ENCODE measurements at places on chromosomes 6 and 20.

DNA sequence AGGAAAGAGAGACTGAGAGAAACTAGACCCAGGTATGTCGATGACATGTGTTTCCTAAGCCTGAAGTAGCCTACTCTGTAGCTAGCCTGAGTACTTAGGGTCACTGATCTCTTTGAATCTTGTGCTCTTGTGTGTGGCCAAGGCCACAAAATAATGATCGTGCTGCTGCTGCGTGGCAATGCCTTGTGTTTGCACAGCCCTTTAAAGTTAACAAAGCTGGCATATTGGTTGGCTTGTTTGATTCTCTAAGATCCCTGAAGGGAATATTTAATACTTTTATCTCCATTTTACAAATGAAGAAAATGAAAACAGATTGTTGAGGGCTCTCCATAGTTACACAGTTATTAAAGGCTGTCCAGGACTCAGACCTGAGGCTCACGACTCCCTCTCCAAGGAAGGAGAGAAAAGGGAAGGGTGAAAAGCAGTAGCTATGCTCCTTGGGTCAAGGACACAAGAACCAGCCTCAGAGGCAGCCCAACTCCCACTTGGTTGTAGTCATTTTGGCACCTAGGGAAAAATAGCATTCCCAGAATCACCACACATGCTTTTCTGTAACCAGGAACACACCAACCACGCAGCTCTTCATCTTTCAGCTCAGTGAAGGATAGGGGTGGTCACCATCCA lies 130.7 kb downstream of the LRFN2 start:
- no peak for DNase-seq

- DNase-seq = no peak
These were observed 36.1 kb downstream of the EYA2 start for GRCh38 chr20:46930640-46931339.

- DNase-seq = no peak
These were observed 85.4 kb upstream of the HCRTR2 start for GRCh38 chr6:55088902-55089301.

DNA sequence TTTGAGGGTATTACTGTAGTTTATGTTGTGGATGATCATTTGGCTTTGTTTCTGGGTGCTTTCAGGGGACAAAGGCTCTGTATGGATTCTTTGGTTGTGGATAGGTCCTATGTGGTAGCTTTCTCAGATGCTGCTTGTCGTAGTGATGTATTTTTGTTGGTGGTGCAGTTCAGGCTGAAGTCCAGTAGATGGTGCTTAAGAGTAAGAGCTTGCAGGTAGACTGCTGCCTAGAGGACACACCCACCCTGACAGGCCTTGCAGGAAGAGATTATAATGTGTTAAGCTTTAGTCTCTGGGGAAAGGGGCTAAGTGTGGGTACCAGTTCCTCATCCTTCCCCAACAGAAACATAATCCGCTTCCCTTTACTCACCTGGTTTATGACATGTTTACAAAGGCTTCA lies 62.6 kb upstream of the ADGRB3 start:
- DNase-seq = no peak

DNA sequence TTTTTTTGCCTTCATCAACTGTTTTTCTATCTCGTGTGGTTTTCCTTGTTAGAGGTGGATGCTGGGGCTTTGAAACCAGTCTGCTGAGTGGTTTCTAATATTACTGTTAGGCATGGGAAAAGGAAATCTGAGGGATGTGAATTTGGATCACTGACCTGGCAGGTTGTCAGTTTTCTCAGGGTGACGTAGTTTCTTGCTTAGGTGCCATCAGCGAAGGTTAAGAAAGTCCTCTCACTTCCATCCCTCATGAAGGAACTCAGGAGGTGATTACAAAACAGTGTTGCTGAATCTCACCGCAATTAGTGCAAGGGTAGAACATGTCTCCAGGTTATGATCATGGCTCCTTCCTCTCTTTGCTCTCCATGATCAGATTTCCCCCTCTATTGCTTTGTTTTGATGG lies 135.9 kb downstream of the SOX4 start:
- DNase-seq = no peak

GRCh38 chr6:80792151-80792550 lies 685.7 kb downstream of the BCKDHB start:
- no peak for DNase-seq

- no peak for DNase-seq
These were observed 13.4 kb downstream of the KIAA1755 start for GRCh38 chr20:38247166-38247509.

DNA sequence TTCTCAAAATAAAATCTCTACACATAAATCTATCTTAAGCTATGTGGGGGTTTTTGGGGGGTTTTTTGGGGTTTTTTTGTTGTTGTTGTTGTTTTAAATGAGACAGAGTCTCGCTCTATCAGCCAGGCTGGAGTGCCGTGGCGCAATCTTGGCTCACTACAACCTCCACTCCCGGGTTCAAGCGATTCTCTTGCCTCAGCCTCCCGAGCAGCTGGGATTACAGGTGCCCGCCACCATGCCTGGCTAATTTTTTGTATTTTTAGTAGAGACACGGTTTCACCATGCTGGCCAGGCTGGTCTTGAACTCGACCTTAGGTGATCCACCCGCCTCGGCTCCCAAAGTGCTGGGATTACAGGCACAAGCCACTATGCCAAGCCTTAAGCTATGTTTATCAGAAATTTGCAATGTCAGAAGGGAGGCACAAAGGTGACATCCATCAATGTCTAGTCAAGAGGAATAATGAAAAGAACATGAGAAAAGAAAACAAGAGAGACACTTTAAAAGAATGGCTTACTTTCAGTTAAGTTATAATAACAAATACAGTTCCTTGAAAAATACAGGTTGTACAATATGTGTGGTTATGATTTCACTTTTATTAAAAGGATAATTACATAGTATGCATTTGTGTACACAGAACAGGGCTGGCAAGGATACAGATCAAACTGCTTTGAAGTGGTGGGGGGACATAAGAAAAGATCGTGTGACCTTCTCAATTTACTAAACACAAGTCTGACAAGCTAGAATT lies 28.6 kb downstream of the SLC23A2 start:
- no peak for DNase-seq

DNA sequence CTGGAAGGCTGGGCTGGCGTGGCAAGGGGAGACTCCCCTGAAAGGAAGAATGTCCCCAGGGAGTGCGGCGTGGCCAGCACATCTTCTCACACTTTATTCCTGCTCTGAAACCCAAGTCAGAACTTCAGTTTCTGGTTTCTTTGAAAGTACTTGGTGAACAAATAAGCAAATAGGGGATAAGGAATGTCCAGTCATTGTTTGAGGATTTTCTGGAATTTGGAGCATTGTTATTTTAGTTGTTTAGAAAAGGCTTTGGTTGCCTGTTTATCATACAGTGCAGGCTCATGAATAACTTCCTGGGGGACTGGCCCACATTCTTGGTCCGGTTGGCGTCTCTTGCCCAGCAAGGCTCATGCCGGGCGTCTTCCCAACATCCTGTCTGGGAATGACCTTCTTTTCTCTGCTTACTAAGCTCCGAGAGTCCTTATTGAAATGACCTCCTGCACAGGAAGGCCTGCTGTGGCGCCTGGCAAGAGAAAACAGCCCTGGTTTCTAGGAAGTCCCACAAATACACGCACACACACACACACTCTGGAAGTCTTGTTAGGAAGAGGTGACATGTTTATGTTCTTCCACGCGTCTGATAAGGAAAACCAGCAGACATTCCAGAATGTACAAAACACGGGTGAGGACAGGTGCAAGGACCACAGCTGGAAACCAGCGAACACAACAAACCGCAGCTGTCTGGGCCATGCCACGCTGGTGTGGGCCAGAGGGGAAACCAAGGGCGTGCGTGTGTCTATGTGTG lies 71.9 kb downstream of the TMEM170B start:
- no peak for DNase-seq

DNA sequence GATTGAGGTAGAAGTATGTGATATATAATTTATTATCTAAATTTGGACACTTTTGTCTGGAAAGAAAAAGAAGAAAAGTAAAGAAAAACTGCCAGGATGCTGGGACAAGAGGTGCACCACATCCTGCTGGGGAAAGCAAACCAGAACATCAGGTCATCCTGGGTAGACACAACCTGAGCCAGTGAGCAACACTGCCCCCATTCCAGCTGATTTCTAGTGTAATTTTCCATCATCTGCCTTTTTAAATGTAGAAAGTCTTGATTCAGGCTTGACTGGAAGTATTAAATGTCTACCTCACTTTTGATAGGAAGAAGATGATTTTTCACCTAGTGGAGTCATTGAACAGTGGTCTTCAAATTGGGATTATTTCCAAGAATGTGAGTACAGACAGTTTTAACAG lies 1164.5 kb upstream of the CITED2 start:
- DNase-seq = no peak

- no peak for DNase-seq
These were observed 140.1 kb downstream of the BTBD3 start for GRCh38 chr20:12057778-12058177.

DNA sequence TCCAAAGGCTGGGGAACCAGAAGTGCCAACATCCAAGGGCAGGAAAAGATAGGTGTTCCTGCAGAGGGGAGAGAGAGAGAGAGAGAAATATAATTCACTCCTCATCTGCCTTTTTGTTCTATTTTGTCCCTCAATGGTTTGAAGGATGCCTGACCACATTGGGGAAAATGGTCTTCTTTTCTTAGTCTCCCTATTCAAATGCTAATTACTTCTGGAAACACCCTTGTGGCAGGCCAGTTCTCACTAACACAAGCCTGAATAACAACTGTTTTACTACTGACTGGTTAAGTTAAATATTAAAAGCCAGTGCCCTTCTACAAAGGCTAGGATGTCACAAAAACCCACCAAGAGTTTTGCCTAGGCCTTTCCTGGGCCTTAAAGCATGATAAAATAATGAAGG lies 425.4 kb upstream of the HTR1E start:
- DNase-seq = no peak

- DNase-seq = no peak
These were observed 73.7 kb downstream of the LYRM2 start for GRCh38 chr6:89564752-89565427.

DNA sequence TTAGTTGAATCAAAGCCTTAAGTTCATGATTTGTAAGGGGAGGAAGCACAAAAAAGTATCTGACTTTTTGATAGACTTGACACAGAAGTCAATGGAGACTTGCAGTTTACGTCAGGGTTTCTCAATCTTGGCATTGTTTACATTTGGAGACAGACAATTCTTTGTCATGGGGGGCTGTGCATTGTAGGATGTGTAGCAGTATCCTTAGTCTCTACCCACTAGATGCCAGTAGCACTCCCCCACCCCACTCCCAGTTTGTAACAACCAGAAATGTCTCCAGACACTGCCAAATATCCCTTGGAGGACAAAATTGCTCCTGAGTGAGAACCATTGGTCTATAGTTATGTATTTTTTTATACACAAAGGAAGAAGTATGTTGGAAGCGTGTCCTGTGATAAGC lies 434.1 kb downstream of the RFPL4B start:
- no peak for DNase-seq

DNA sequence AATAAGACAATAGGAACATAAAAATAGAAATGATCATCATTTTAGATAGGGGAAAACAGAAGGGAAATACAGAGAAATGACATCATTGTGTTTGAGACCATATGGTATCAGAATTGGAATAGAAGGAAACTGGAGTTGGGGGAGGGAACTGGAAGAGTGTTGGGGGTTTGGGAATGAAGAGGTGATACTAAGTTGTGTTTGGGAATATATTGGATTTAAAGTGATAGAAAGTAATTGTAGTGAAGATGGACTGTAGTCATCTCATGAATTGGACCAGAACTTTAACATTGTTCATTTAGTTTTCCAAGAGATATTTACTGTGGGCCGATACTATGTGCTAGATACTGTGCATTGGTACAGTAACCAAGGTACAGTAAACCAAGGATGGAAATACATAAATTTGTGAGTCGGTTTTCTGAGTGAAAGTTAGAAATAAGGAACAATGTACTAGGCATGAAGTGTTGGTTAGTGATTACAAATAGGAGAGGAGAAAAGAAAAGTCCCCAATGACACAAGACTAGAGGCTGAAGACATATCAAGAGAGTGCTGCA lies 32.3 kb downstream of the KCNQ5 start:
- no peak for DNase-seq

- DNase-seq = no peak
These were observed 12.7 kb downstream of the STK35 start for GRCh38 chr20:2114127-2114959.

- DNase-seq = peak; percentile 67
These were observed 13.8 kb downstream of the RNASET2 start for GRCh38 chr6:166942393-166943168.

DNA sequence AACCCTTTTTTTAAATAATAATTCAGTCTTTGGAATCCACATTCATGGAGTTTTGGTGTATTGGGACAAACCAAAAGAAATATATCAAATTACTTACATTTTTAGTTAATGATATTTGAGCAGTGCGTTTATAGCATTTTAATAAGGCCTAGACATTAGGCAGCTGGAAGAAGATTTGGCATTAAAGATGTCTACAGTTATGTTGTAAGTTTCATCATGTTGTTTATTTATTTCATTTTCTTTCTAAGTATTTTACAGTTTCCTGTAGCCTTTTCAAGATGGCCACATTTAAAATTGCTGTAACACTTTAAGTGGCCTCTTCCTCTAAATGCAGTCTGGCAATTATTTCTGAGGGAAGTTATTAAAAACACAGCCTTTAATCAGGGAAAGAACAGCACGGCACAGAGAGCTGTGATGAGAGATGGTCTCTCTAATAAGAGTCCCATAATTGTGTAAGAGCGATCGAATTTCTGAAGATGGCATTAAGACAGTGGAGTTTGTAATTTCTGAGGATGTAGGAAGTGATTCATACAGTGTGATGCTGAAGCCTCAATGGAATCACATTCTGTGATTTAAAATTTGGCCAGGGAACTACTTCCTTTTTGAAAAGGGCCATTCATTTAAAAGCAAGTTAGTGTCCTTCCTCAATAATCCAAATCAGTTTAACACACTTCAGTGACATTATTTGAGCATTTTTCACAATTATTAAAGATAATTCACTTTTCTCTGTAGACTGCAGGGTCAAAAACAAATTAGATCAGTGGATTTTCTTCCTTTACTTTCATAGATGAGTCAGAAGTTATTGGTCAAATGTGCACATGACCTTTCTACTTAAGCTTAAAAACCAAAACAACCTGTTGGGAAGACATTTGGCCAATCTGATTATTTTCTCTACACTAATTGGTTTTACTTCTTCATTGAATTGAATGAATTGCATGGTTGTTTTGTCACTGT lies 52.4 kb upstream of the EDN3 start:
- DNase-seq = no peak
